ENCODE measurements at places on chromosomes 5 and 9.

DNA sequence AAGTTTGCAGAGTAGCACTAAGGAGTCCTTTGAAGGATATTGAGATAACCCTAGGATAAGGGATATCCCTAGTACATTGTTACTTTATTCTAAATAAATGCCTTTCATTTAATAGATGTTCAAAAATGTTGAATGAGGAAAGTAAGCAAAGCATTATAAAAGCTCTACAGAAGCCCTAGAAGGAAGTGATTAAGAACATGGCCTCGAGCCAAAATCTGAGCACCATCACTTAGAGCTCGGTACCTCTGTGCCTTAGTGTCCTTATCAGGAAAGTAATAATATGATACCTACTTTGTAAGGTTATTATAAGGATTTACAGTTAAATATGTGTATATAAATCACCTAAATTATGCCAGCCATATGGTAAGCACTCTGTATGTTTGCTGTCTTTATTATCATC is 242.6 kb downstream of the KIAA0825 start:
- DNase-seq, result peak; percentile 17

GRCh38 chr9:73118286-73118685 is 33.4 kb upstream of the ANXA1 start:
- no peak for DNase-seq

GRCh38 chr5:52794519-52794918 is 6.8 kb downstream of the ITGA1 start:
- no peak for DNase-seq

DNA sequence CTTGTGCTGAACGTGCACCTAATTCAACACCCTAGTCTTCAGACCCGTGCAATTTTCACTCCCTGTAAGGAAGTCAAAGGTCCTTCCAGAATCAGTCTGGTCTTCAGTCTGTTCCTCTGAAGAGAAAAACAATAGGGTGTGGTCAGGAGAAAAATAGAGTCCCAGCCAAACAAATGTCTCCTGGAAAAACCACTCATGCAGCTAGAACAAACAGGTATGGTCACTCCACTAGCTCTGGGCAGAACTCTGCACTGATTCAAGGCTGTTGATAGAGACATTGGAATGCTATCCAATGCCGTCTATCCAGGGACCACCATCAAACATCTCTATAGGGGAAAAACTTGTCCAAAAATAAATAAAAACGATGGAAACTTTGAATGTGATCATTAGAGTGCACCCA is 81.8 kb upstream of the MAP3K1 start:
- DNase-seq, result no peak

DNA sequence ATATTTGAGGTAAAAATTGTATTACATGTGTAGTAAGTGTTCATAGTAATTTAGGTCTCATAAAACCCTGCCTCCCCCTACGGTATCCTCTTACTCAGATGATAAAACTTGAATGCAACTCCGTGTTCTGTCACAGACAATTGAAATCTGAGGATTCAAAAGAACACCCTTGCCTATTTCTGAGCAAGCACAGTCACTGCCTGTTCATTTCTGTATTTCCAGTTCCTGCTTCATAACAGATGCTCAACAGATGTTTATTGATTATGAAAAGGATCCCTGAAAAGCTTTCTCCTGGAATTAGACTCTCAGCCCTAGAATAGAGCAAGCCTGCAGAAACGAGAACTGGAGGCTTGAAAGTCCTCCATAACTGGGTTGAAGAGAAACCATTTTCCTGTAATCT is 144.1 kb upstream of the SPEF2 start:
- no peak for DNase-seq

Data from NCI-H1105 (cell line).